ENCODE measurements at places on chromosomes 2 and 18.

DNA sequence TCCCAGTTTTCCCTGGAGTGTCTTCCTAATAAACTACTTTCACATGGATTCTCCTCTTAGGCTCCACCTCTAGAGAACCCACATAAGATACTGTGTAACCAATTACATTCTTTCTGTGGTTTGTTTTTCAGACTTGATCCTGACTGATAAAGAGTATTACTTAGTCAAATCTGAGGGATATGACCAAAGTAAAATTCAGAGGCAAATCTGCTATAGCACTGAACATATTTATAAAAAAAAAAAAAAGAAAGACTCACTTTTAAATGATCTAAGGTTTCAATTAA, 13.9 kb downstream of the CKAP2L start:
- DNase-seq, result no peak

DNA sequence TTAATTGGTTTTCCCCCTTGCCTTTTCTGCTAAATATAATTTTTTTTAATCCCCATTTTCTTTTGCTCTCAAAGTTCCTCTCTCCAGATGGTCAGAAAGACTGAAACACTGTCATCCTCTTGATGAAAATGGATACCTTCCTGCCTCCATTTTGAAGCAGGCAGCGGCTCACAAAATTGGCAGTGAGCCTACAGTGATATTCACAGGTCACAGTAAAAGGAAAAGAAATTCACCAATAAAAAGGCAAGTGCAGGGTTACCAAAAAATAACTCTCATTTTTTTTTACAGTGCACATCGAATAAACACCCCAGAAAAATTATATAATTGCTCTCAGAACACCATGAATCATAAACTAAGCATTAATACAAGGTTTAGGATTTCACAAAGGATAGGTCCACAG, 307.5 kb downstream of the TCF4 start:
- no peak for DNase-seq

DNA sequence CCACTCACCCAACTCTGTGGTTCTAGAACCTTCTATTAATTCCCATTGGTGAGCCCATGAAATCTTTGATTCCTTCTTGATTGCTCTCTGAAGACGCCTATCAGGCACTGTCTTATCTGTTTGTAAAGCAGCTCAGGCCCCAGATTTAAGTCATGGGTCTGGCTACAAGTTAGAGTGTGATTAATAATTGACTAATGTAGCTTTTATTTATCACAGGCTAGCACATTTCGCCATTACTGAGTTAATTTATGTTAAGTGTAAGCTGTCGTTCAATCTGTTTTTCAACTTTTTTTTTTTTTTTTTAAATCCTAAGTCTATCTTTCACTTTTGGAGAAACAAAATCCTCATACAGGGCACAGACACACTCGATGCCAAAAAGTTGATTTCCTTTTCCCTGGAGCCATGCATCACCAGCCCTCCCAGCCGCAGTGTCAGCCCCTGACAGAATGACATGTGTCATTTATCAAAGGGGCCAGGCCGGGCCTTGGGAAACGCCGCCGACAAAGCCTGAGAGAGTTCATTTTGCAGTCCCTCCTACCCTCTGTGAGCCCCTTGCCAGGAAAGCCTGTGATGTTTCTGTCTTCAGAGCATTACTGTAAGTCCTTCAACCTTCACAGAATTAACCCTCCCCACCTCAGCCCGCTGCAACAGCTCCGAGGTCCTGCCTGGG, 15.8 kb downstream of the TSHZ1 start:
- DNase-seq, result no peak

DNA sequence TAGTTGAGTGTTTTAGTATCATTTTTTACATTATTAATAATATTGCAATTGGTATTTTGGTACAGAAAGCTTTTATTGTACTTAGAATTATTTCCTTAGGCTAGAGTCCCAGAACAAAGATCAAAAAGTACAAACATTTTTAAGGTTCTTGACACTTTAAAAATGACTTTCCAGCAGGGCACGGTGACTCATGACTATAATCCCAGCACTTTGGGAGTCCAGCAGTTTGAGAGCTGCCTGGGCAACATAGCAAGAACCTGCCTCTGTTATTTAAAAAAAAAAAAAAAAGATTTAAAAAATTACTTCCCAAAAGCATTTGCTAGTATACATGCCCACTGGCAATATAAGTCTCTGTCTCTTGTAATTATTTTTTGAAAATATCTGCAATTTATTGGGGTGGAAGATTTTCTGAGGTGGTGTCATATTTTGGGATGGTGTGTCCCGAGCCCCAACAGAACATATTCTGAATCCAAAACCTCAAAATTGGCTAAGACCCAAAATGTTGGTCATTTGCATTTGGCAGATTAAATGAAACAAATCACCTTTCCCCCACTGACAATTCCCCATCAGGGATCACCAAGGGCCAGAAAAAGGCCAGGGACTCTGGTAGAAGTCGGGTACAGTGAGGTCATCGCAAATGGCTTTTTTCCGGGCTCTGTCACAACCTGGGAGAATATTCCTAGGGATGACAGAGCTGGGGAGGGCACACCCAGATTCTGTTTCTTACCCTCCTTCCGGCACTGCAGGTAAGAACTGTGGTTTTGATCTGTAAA, 42.1 kb downstream of the NIFK start:
- DNase-seq, result no peak

DNA sequence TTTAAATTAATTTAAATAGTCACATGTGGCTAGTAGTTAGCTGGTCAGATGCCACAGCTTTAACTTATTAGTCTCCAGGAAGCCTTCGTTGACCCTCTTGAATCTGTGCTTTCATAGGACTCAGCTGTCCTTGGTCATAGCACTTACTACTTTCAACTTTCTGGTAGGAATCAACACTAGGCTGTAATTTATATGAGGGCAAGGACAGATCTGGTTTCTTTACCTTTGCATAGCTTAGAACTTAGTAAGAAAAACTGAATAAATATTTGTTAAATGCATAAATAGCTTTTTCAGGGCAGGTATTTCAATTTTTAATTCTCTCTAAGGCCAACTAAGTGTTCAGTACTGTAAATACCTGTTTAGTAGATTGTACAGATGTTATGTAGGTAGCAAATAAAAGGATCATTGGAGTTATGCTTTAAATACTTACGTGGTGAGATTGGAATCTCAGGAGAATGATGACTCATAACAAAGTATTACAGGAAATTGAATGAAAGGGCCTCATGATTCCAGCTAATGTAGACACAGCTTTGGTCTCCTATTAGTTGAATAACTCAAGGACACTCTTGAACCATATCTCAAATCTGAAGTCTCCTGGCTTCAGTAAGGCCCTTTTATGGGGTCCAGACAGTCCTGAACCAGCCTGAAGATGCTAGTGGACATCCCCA, 2.6 kb downstream of the CLIP4 start:
- DNase-seq, result no peak

All from cerebellar nuclear complex (tissue), 1 donor.